ENCODE measurements at places on chromosomes 13 and 19. TPM values are rescaled to one million over a fixed set of nuclear protein-coding genes. Genes with fewer than 3 reads are reported as not detected.

The WDR87 gene
- total RNA-seq, result not detected

The ZNF728 gene
- 0.62 TPM for total RNA-seq

The ODAD3 gene
- total RNA-seq, result 0.79 TPM

The ZNF229 gene
- 11.9 TPM for total RNA-seq

The ZNF766 gene
- total RNA-seq, result 13.3 TPM

The ZNF99 gene
- total RNA-seq, result not detected

The MYBPC2 gene
- total RNA-seq, result not detected

The FGF21 gene
- not detected for total RNA-seq

The KRTDAP gene
- total RNA-seq, result not detected

The ZNF429 gene
- total RNA-seq, result 5.3 TPM

The CDC42EP5 gene
- total RNA-seq, result 23.9 TPM

The ONECUT3 gene
- not detected for total RNA-seq

The ZSCAN22 gene
- total RNA-seq, result 2.2 TPM

The FGF9 gene
- total RNA-seq, result under 0.01 TPM

The CRYL1 gene
- 29.0 TPM for total RNA-seq

The ZNF439 gene
- total RNA-seq, result 6.7 TPM

The MISP gene
- total RNA-seq, result not detected

The LSM7 gene
- 99.2 TPM for total RNA-seq

The BORA gene
- 3.4 TPM for total RNA-seq

The COL4A1 gene
- 295 TPM for total RNA-seq

The KLK2 gene
- not detected for total RNA-seq

The ZNF284 gene
- 3.3 TPM for total RNA-seq

The FAM83E gene
- total RNA-seq, result 0.25 TPM

The ALOX5AP gene
- total RNA-seq, result not detected

The TMEM59L gene
- total RNA-seq, result 4.0 TPM

Measured in aortic smooth muscle cell (primary cell).